ENCODE measurements at places on chromosomes 11 and 22.
A peak's percentile ranks its signal among the peaks of the same experiment; 100 is the strongest.

DNA sequence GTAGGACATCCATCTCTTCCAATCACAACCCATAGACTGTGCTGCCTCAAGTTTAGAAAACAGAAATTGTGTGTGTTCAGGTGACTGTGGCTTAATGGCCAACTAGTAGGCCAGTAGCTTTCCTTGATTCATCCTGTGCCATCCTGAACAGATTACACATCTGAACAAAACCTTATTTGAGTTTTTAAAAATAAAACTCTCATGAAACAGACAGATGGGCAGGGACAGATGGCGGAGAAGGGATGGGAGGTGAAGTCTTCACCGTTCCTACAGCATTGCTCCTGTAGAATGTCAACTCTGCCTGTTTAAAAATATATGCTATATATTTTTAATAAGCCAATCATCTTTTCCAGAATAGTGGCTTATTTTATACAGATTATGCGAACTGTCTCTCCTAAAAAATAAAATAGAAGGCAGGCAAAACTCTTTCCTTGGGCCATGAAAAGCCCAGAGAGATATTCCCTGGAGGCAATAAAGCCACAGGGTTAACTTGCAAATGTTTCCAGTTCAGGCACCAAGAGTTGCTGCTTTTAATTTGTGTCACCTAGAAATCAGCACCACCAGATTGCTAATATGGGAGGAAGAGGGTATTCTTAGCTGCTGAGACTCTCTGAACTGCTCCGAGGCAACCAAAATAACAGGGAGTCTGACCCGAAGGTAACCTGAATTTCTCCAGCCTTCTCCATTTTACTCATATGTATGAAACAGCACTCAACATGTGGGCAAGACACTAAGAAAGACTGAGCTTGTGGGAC lies 861.2 kb downstream of the OPCML start:
- no peak for DNase-seq

- DNase-seq: no peak
Measured at GRCh38 chr11:79432138-79432537, 8.7 kb downstream of the TENM4 start.

DNA sequence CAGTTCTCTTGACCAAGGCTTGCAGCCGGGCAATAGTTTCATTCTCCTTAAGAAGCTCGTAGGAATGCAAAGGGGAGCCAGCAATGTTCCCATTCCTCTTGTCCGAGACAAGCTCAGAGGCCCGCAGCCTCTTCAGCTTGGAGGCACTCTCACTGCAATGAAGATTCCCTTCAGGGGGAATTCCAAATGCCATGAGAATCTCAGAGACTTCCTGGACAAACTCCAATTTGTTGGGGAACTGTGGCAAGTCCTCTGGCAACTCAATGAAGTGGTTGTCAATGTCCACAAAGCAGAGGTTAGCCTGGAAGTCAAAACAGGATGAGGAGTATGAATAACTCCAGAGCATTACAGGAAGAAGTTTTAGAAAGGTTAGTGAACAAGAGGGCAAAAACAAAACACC lies 84.4 kb downstream of the DENND5A start:
- DNase-seq: no peak

- no peak for DNase-seq
Measured at GRCh38 chr22:16844529-16844928, 19.3 kb upstream of the XKR3 start.

DNA sequence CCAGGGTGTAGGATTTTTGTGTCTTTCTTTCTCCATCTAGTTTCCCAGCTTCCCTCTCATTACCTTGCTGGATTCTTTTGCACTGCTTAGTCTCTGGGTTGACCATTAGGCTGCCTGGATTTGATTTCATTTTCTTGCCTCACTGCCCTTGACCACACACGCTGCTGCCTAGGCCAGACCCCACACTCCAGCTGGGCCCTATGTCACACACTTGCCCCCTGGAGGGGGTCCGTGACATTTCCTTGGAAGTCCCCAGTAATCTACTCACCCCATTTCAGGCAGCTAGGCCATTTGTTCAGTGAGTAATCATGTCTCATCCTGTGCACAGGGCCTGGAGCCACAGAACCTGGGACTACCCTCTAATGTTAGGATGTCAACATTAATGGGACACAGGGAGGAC lies 81.9 kb upstream of the SPON1 start:
- no peak for DNase-seq

DNA sequence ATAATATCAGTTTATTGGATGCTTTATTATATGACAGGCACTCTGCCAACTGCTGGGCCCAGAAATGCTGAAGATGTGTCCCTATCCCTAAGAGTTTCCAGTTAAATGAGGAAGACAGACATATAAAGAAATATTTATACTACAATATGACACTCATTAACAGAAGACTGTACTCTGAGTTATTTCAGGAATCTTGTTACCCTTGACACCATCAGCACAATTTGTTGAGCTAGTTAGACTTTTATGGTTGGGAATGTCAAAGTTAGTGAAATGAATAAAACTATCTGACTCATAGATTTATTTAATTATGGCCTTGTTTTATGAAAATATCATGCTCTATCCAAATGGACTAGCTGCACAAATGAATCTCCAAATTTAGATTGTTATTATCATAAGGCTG lies 25.6 kb upstream of the MSANTD4 start:
- no peak for DNase-seq

- no peak for DNase-seq
Measured at GRCh38 chr11:75499423-75500190, 26.1 kb downstream of the GDPD5 start.

- no peak for DNase-seq
Measured at GRCh38 chr11:117930668-117931330, 1.6 kb upstream of the TMPRSS13 start.

DNA sequence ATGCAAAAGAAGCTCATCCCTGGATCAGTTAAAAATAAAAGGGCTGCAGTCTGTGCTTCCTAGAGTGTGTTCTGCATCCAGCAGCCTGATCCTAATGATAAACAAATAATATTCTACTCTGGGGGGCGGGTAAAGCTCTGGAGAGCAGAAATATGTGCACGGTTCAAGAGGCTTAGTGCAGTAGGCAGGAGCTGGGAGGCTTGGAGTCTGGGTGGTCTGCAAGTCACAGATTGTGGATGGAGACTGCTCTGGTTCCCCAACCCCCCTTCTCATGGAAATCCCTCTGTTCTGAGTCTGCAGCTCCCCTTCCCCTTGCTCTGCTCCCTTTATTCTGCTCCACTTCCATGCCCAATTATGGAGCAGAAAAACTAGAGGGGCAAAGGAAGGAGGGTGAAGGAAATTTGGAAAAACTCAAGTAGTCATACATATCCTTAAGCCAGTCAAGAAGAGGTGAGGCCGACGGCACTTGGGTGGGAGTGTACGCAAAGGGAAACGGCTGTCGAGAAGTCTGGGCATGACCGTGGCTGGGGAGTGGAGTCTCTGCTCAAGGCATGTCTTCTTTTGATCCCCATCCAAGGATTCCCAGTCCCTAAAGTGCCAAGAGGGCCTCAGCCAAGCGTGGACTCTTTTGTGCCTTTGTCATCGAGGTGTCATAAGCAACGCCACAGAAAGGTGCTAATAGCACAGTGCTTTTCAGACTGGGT lies 16.3 kb upstream of the CLMP start:
- no peak for DNase-seq

DNA sequence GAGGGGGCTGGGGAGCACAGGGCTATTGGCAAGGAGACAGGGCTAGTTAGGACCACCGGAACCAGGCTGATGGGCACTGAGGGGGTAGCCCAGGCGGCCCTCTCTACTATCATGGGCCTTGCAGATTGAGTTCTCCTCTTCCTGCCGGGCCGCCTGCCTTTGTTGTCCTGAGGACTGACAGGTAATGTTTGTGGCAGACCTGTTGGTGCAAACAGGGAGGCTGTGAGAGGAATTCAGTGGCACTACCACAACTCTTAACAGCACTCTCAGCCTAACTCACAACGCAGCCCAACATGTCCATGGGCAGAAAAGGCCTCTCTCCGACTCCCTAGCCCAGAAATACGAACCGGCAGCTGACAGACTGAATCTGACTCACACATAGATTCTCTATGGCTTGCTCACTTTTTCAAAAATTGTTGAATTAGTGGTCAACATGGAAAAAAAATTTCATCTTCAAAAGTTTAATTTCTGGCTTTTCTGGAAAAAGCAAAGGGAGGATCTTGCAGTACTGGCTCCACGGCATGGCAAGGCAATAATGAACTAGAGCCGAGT lies 11.4 kb downstream of the KCNJ5 start:
- DNase-seq: no peak

- no peak for DNase-seq
Measured at GRCh38 chr11:41435531-41435930, 23.9 kb downstream of the LRRC4C start.

GRCh38 chr11:124322356-124322755 lies 2.4 kb upstream of the OR8D2 start:
- DNase-seq: no peak

GRCh38 chr11:2297623-2298030 lies 4.1 kb downstream of the C11orf21 start:
- no peak for DNase-seq

- DNase-seq: no peak
Measured at GRCh38 chr11:35873721-35874120, 70.1 kb upstream of the LDLRAD3 start.

DNA sequence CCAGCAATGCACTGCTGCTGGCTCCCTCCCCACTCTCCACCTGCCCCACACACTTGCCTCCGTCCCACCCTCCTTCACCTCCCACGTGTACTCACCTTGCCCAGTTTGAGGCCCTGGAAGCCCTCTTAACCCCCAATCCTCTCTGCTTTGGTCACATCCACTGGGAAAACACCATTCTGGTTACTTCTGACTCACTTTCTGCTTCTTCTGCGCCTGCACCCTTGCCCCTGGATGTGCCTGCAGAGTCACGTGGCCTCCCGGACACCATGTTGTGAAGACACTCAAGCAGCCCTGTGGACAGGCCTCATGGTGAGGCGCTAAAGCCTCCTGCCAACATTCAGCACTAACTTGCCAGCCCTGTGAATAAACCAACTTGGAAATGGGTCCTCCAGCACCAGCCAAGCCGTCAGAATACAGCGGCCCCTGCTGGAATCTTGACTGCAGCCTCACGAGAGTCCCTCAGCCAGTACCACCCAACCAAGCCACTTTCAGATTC lies 2.6 kb upstream of the NAALADL1 start:
- no peak for DNase-seq

GRCh38 chr11:70124321-70125000 lies 46.3 kb downstream of the ANO1 start:
- no peak for DNase-seq

DNA sequence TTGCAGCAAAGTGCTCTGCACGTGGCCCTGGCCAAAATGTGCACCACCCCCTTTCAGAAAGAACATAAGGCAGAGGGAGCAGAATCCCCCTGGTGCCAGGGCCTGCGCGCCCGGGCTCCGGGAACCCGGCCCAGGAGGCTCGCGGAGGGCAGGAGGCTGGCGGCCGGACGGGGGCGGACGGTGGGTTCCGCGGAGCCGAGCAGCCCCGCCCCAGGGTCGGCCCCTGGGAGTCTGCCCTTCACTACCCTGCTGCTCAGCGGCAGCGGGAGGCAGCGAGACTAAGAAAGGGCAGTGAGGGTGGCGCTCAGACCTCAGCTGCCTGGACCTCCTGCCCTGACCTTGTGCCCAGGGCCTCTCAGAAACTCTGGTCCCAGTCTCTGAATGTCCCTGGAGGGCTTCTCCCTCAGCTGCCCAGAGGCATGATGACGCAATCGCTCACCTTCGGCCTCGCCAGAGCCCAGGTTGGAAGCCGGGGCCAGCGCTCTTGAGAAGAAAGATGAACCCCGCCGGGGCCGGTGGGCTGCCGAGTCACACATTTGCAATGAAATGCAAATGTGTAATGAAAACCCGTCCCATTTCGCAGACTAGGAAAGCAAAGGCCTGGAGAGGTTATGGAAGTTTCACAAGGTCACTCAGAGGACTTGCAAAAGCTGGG lies 1.1 kb upstream of the CLMP start:
- no peak for DNase-seq

- no peak for DNase-seq
Measured at GRCh38 chr11:19352771-19353160, 112.0 kb upstream of the E2F8 start.

DNA sequence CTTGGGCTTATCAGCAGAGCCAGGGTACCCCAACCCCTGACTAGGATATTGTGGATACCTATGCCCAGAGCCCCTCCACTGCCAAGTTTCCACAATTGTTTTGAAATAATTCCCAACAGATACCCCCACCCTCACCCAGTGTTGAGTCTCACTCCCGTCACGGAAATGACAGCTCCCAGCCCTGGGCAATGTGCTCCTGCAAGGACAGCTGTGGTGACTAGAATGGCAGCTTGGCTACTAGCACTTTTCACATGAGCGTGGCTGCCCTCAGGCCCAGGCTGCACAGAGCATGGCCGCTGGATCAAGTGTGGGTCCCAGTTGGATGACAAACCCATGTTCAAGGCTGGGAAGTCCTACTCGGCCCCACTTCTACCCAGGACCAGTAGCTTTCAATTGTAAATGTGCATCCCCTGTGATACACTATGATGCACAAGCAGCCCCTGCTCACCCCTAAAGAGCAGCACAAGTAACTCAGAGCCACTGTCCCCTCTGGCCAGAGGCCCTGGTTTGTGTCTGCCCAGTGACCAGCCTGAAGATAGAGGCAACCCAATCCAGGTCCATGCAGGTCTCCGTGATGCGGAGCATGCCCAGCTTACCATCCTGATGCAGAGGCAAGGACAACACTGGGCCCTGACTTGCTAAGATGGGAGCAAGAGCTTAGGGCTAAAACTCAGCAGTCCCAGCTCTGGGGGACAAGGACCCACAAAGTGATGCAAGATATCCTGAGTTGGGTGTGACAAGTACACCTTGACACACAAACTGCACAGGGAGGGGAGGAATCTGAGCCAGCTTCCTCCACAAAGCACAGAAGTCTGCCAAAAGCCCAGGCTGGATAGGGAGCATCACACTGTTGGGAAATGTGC lies 13.2 kb downstream of the KCNQ1OT1 start:
- no peak for DNase-seq

- no peak for DNase-seq
Measured at GRCh38 chr11:60288531-60288930, 8.1 kb downstream of the MS4A4A start.

GRCh38 chr22:22687638-22688500 lies 43.5 kb downstream of the GGTLC2 start:
- no peak for DNase-seq

GRCh38 chr11:133041928-133042882 lies 490.1 kb downstream of the OPCML start:
- peak; percentile 49 for DNase-seq

- peak; percentile 70 for DNase-seq
Measured at GRCh38 chr11:304915-305843, 2.4 kb upstream of the IFITM2 start.

DNA sequence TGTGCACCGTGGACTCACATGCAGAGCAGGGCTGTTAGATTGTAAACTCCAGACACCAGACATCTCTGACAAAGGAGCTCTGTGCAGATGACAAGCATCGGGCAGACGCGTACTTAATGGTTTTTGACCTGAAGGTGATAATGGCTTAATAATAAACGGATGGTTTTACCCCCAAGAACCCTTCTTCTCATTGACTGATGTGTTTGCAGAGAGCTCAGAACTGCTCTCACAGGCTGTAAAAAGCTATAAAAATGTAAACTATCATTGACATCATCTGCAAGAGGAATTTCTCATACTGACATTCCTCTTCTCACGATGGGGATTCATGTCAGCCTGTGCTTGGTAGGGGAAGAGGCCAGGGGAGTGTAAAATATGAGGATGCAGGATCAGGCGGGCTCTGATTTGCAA lies 8.6 kb upstream of the ARHGAP8 start:
- no peak for DNase-seq
